ENCODE measurements at places on chromosomes 5 and 9. TPM values are rescaled to one million over a fixed set of nuclear protein-coding genes. Genes with fewer than 3 reads are reported as not detected.

The MAMDC2 gene
- not detected for total RNA-seq

The PCDHGA11 gene
- 0.17 TPM for total RNA-seq

GRCh38 chr9:16262477-16263261 is 607.8 kb downstream of the BNC2 start:
- no peak for DNase-seq

The WDR31 gene
- 0.81 TPM for total RNA-seq

The FBXL7 gene
- not detected for total RNA-seq

DNA sequence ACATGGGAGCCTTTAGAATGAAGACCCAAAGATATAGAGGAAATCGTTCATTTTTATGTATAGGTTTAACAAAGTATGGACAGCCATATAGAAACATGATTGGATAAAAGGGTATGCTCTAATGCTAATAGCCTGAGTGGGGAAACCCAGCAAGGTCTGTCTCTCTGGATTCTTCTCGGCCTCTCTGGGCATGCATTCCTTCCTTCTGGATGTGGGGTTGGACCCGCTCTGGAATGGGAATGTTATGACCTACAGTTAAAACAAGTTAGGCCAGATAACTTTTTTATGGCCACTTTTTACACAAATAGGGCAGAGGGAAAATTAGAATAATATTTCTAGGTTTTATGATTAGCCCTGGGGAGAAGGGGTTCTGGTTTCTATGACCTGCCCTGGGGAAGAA is 103.2 kb downstream of the ARSB start:
- DNase-seq = no peak

DNA sequence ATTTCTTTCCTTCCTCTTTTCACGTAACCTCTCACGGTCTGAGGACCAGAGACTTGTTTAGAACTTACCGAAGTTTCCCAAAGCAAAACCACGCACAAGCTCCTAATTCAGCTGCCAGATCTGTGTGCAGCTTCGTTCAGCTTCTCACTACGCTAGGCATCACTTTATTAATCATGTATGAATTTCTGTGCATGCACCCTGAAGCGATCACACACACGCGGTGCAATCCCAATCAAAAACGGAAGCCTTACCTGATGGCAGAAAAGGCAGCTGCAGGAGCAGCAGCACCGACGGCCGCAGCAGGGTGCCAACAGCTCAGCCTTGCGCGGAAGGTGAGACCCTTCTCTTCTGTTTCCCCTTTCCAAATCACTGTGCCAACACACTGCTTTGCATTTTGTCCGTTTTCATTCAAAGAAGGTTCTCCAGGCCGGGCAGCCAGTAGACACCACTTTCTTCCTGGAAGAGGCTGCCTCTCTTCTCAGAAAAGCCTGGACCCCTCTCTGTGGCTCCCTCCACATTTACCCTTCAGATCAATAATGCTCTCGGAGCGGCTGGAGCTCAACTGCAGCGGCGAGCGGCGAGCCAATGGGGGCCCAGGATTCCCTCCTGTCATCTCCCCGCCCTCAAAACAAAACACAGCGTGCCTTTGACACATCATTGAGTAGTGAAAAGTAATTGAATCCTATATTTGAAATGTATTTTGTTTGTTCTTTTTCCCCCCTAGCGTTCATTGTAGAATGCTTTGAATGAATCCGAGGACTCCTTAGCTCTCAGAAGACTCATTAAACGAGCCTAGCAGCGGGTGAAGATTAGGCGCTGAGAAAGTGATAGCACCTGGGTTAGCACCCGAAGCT is at the start of gene CDH12:
Gene CDH12, minus strand, starts transcription at position 538 of the 854 bp plus-strand sequence.
- DNase-seq = peak; percentile 7

DNA sequence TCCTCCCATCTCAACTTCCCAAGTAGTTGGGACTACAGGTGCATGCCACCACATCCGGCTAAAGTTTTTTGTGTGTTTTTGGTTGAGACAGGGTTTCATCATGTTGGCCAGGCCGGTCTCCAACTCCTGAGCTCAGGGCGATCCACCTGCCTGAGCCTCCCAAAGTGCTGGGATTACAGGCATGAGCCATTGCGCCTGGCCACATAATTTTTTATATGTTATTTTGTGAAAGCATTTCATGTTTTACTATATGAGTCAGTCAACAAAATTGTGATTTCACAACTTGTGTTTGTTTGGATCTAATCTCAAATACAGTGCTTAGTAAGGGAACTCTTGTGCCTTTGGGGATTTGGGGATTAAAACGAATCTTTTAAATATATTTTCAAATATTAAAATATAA is 20.0 kb upstream of the FAM120AOS start:
- DNase-seq = no peak

GRCh38 chr9:131937451-131937850 is 142.2 kb downstream of the MED27 start:
- no peak for DNase-seq

- DNase-seq = no peak
Observed at GRCh38 chr9:69391946-69392345, 66.9 kb downstream of the ENTREP1 start.

- peak; percentile 7 for DNase-seq
Observed at GRCh38 chr5:81425569-81425968, 31.6 kb upstream of the ACOT12 start.

The IL9 gene
- not detected for total RNA-seq

GRCh38 chr9:83405759-83406158 is 132.4 kb downstream of the FRMD3 start:
- no peak for DNase-seq

The DAB2 gene
- total RNA-seq = not detected

Measured in activated naive CD4-positive, alpha-beta T cell treated with anti-CD3 and anti-CD28 coated beads for 36 hours (primary cell).